ENCODE measurements at places on chromosomes 6 and 20. TPM values are rescaled to one million over a fixed set of nuclear protein-coding genes. Genes with fewer than 3 reads are reported as not detected.

GRCh38 chr6:159693894-159694545 is 979 bp upstream of the SOD2 start:
- peak; percentile 58 for DNase-seq

ZNF311 gene
- 0.56 TPM for total RNA-seq

DNA sequence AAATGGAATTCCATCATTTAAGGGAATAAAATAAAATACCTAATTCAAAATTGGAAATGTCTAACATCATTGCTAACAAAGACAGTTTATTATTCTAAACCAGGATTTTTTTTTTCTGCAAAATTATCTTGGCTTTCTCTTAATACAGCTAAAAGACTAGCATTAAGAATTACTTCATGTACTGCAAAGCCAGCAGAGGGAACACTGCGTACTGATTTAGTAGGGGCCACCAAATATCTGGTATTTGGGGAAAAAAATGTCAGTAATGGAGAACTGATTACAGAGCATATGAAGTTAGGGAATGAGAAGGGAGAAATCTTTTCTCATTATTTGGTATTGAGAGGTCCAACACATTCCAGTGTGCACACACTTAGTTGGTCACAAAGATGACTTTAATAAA is 3.2 kb upstream of the SOX4 start:
- no peak for DNase-seq

- DNase-seq: no peak
Measured at GRCh38 chr6:163620670-163621330, 206.3 kb downstream of the QKI start.

- DNase-seq: no peak
Measured at GRCh38 chr20:48359692-48360341, 468.0 kb downstream of the PREX1 start.

ZNF391 gene
- total RNA-seq: 4.3 TPM

MYLK2 gene
- total RNA-seq: not detected

- no peak for DNase-seq
Measured at GRCh38 chr6:32614366-32615081, 22.7 kb upstream of the HLA-DQA1 start.

GRCh38 chr6:7489376-7489775 is 52.1 kb upstream of the DSP start:
- no peak for DNase-seq

DNA sequence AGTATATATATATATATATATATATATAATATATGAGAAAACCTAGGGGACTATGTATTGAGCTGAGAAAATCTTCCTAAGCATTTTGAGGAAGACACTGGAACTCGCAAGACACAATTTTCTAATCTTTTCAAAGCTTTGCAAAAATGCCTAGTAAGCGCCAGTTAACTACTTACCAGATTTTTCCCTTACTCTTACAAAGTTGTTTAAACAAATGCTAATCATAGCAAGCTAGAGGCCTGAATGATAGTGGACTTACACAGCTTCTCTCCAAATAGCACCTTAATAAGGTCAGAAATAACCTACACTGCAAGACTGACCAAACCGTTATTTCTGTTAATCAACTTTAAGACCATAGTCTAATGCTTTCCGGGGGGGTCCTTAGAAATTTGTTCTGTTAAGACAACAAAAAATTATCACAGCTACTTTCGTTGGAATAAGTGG is 56.1 kb upstream of the HFE start:
- no peak for DNase-seq

WFDC5 gene
- not detected for total RNA-seq

GRCh38 chr6:144304223-144304848 is 19.2 kb downstream of the UTRN start:
- no peak for DNase-seq

GRCh38 chr6:138485005-138485545 is 14.2 kb downstream of the NHSL1 start:
- DNase-seq: no peak

GRCh38 chr6:148128014-148128730 is 214.5 kb upstream of the SASH1 start:
- no peak for DNase-seq

HMGCLL1 gene
- total RNA-seq: 4.8 TPM

SRC gene
- total RNA-seq: 45.5 TPM

DNA sequence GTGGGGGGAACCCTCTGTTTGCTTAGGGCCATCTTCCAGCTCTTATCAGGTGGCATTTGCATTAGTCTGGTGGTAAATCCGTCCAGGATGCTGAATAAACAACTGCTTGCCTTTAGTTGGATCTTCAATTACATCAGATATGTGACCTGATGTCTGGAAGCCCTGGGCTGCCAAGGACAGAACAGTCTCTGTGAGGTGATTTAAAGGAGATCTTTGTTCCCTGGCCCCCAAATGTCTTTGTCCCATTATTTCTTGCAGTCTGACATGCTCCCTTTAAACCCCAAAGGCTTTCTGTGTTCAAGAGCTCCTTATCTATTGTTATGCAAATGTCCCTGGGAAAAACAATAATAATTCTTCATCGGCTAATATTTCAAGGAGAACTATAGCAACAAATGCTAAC is 84.6 kb upstream of the SPTLC3 start:
- no peak for DNase-seq

DNA sequence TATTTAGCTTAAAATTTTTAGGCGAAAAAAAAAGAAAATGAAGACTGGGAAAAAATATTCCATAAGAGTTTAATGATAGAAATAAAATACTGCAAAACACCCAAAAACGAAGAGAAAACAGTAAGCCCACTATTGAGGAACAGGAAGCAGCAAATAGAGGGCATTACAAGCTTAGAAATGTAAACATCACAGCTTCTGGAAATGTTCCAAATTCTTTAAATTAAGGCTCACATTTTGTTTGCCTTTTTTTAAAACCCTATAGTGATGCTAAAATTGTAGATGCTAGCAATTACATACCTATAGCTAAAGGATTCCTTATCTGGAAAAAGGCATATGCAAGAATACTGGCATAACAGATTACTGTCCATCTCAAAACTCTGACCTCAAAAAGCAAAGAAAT is 248.6 kb downstream of the KHDRBS2 start:
- no peak for DNase-seq

XPO5 gene
- total RNA-seq: 21.4 TPM

DNA sequence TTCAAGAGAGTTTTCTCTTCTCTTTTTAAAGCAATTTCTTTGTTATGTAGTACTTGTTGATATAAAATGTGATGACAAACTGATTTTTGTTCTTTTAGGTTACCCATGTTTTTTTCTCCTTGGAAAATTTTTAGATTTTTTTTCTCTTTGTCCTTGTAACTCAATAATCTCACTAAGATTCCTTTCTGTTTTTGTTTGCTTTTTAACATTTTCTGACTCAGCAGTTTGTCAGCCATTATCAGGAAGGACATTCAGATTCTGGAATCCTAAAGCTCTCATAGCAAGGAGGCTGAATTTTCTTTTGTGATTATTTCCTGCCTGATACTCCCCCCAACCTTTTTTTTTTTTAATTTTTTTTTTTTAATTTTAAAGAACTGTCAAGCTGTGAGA is 75.2 kb upstream of the CITED2 start:
- no peak for DNase-seq

GRCh38 chr6:1708122-1708521 is 98.4 kb downstream of the FOXC1 start:
- DNase-seq: no peak

DNA sequence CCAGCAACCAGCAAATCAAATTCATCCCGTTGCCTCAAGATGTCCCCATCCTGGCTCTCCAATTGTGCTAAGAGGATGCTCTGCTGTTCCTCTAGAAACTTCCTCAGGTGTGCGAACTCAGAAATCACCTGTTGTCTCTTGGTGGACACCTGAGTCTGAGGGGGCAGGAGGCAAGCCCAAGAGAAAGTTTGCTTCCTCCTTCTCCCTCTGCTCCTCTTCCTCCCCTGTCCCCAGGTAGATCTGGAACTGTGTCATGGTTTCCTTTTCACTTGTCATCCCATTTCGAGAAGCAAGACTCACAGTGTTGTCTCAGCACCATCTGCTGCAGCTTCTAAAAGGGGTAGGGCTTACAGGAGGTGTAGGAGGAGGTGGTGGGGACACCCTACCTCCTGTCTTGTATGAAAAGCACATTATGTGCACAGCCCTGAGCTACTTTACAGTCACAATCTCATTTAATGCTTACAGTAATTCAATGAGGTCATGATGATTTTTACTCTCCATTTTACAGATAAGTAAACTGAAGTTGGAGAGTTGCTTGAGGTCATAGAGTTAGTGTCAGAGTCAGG is 2.5 kb downstream of the TRIM10 start:
- no peak for DNase-seq

DNA sequence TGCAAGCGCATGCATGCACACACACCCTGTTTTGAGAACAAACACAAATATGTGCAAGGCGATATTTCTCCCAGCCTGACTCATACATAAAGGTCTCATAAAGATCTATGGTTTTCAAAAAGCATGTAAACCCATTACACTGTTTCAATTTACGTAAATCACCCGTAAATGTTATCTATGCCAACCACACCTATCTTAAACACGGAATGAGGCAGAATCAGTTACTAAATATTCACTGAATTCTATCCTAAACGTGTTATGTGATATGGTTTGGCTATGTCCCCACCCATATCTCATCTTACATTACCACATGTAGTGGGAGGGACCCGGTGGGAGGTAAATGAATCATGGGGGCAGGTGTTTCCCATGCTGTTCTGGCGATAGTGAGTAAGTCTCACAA is 621.6 kb downstream of the KIF16B start:
- no peak for DNase-seq

GRCh38 chr6:4957521-4958231 is 46.2 kb downstream of the RPP40 start:
- no peak for DNase-seq

DNA sequence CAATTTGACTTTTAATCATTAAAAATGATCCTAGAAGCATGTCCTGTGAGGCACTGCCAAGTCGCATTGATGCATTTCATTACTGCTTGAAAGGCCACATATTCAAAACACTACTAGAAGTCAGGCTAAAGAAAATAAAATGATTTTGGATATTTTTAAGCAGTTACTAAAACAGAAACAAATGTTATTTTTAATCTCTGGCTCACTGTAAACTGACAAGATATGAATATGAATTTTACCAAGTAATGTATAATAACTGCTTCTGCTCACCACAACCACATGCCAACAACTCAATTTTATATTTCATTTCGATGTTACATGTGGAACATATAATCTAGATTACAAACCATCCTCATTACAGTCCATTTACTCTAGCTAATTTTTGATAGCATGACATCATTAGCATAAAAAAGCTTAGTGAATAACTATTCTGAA is 90.6 kb downstream of the ATXN1 start:
- no peak for DNase-seq

DNA sequence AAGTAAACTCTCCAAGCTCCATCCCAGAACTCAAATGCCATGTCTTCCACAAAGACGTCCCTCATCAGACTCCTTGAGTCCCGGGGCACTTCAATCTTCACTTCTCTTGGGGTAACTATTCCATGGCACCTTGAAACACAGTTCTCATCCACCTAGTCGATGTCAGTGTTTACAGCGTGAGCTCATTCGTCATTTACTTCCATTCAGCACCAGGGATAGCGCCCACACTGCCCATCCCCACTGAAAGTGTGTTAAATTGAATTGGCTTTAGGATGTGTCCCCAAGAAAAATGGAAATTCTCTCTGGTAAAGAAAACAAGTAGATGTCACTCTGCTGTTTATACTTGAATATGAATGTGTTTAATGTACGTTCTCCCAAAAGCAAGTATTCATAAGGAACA is 31.3 kb downstream of the KCNK15 start:
- peak; percentile 54 for DNase-seq

GRCh38 chr20:42906120-42906519 is 283.6 kb downstream of the PTPRT start:
- DNase-seq: no peak

RCAN2 gene
- total RNA-seq: 6.6 TPM

ADTRP gene
- total RNA-seq: 10.0 TPM

DNA sequence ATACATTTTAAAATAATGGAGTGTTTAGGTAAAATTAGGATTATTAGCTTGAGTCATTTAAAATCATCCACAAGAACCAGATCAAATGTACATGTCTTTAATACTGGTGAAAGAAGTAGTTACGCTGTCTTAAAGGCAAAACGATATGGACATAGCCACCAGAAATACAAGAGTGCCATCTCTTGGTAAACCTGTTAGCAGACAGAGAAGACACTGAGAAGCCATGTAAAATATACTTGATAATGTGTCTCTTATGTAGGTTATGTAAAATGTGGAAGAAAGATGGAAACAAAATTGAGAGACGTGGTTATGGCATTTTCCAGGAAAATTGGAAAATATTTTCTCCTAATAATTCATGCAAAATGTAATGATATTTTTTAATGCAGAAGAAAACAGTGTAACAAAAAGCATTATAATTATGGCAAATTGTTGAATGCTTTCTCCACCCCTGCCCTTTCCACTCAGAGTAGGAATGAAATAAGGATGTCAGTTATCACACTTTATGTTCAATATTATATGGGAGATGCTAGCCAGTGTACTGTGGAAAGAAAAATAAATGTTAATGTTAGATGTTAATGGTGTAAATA is 12.2 kb upstream of the SLC17A2 start:
- peak; percentile 48 for DNase-seq

- no peak for DNase-seq
Measured at GRCh38 chr6:70196531-70196930, 106.4 kb downstream of the COL9A1 start.

SNX21 gene
- total RNA-seq: 19.3 TPM
